Esophagus squamous epithelium (tissue), 5 donors: ENCODE measurements at places on chromosomes 7 and 10. TPM values are rescaled to one million over a fixed set of nuclear protein-coding genes. Genes with fewer than 3 reads are reported as not detected.

DNA sequence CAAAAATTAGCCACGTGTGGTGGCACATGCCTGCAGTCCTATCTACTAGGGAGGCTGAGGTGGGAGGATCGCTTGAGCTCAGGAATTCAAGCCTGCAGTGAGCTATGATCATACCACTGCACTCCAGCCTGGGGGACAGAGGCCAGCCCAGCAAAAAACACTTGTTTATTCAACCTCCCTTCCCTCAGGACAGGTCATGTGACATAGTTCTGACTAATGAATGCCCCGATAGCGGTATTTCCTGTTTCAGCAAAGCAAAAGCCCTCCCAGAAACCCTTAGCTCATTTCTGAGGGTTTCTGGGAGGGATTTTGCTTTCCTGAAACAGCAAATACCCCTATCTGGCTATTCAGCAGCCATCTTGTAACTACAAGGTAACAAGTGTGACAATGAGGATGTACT lies 157.1 kb downstream of the GATA3 start:
- no peak overlapping the region for H3K4me3 ChIP-seq
- H3K27ac ChIP-seq: no peak overlapping the region
- no peak for DNase-seq
- H3K36me3 ChIP-seq: no peaks in the 10 kb centered on the region

- H3K4me3 ChIP-seq: no peak overlapping the region
- no peaks in the 10 kb centered on the region for H3K4me1 ChIP-seq
- no peak for DNase-seq
- H3K27ac ChIP-seq: no peak overlapping the region
- no peaks in the 10 kb centered on the region for H3K36me3 ChIP-seq
Observed at GRCh38 chr10:19479854-19480253, 336.4 kb upstream of the PLXDC2 start.

DNA sequence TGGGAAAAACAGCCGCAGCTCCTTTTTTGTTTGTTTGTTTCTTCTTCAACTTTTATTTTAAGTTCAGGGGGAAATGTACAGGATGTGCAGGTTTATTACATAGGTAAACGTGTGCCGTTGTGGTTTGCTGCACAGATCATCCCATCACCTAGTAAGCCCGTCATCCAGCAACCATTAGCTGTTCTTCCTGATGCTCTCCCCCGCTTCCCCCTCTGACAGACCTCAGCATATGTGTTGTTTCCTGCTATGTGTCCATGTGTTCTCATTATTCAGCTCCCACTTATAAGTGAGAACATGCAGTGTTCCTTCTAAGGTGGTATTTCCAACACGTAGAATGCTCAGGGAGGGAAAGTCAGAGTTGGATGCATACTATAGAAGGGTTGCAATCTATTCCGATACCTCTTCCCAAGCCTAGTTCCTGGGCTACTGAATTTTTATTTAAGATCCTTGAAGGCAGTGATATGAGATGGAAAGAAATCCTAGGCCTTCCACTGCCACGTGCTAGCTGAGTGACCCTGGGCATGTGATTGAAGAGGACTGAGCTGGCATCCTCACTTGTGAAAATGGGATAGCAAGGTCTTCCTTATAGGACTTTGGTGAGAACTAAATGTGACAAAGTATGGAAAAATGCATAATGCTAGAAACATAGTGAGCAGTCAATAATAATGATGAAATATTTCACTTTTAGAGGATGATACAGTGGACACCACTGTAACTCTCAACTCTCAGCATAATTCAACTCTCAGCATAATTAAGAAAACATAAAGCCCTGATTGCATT lies 278.5 kb downstream of the REEP3 start:
- peaks cover 6% of the 10 kb centered on the region for H3K4me1 ChIP-seq
- DNase-seq: no peak
- no peaks in the 10 kb centered on the region for H3K27me3 ChIP-seq

GRCh38 chr10:28331841-28332240 lies 29.0 kb upstream of the MPP7 start:
- H3K4me3 ChIP-seq: no peak overlapping the region
- H3K36me3 ChIP-seq: no peaks in the 10 kb centered on the region
- peak overlapping the region; percentile 49 for H3K27ac ChIP-seq
- peaks cover 41% of the 10 kb centered on the region for H3K4me1 ChIP-seq

- H3K4me3 ChIP-seq: no peak overlapping the region
- H3K4me1 ChIP-seq: no peaks in the 10 kb centered on the region
- H3K27me3 ChIP-seq: no peaks in the 10 kb centered on the region
- H3K27ac ChIP-seq: no peak overlapping the region
- DNase-seq: no peak
- peaks cover 7% of the 10 kb centered on the region for H3K36me3 ChIP-seq
Observed at GRCh38 chr10:12025591-12025990, 17.0 kb downstream of the UPF2 start.

DNA sequence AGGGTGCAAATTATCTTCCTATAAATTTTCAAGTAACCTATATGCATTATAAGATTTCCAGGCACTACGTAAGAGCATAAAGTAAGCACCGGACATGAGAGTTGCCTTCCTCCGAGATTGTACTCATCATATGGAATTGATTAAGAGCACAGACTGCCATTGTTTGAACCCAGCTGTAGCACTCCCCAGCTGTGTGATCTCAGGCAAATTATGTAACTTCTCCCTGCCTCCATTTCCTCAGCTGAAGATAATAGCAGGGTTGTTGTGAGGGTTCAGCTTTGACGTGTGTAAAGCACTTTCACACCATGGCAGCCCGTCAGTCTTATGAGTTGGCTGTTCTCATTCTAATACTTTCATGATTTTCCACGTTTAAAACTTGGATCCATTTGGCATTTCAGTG lies 122.6 kb downstream of the ITIH5 start:
- DNase-seq: no peak
- no peak overlapping the region for H3K27ac ChIP-seq
- no peak overlapping the region for H3K4me3 ChIP-seq
- H3K27me3 ChIP-seq: no peaks in the 10 kb centered on the region
- no peaks in the 10 kb centered on the region for H3K36me3 ChIP-seq
- peaks cover 22% of the 10 kb centered on the region for H3K4me1 ChIP-seq

DNA sequence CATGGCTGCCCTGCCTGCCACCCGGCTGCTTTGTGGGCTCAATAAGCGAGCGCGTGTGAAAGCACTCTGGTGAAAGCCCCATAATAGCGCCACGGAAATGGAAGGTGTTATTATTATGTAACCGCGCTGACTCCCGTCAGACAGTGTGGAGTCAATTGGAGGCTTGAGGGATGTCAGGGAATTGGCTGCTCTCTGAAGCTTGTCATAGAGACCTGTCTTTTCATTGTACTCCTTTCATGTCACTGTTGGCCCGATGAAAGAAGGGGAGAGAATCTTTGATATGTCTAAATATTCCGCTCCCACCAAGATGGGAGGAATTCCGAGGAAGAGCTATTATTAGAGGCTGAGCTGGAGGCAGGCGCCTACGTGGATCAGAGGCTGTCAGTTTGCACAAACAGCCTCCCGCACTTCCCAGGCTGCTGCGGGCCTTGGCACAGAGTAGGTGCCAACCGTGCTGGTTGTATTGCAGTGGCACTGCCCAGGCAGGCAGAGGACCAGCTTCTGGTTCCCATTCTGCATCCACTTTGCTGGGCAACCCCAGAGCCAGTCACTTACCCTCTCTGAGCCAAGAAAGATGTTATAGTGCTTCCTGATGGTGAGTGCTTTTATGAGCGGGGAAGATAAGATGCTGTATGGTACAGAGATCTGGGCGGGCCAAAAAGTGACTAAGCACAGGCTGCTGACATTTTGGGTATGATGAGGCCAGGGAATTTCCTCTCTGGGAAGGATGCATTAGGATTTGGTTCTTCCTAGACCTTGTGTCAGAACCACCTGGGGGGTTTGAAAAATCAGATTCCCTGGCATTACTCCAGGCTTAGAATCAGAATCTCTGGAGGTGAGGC lies 151.4 kb downstream of the RPS24 start:
- H3K4me1 ChIP-seq: peaks cover 8% of the 10 kb centered on the region
- no peak overlapping the region for H3K27ac ChIP-seq
- H3K27me3 ChIP-seq: no peaks in the 10 kb centered on the region
- H3K4me3 ChIP-seq: no peak overlapping the region
- no peaks in the 10 kb centered on the region for H3K36me3 ChIP-seq

- H3K4me1 ChIP-seq: no peaks in the 10 kb centered on the region
- no peak for DNase-seq
- H3K36me3 ChIP-seq: peaks cover 10% of the 10 kb centered on the region
- H3K27ac ChIP-seq: no peak overlapping the region
Observed at GRCh38 chr7:2601065-2601464, 30.7 kb upstream of the TTYH3 start.

Gene GLI3
- 4.3 TPM for total RNA-seq
